ENCODE measurements at places on chromosomes 5 and 9.

GRCh38 chr9:127390248-127390545 is 6.8 kb upstream of the SLC2A8 start:
- DNase-seq: no peak

- no peak for DNase-seq
Observed at GRCh38 chr9:7636838-7637467, 162.6 kb downstream of the DMAC1 start.

DNA sequence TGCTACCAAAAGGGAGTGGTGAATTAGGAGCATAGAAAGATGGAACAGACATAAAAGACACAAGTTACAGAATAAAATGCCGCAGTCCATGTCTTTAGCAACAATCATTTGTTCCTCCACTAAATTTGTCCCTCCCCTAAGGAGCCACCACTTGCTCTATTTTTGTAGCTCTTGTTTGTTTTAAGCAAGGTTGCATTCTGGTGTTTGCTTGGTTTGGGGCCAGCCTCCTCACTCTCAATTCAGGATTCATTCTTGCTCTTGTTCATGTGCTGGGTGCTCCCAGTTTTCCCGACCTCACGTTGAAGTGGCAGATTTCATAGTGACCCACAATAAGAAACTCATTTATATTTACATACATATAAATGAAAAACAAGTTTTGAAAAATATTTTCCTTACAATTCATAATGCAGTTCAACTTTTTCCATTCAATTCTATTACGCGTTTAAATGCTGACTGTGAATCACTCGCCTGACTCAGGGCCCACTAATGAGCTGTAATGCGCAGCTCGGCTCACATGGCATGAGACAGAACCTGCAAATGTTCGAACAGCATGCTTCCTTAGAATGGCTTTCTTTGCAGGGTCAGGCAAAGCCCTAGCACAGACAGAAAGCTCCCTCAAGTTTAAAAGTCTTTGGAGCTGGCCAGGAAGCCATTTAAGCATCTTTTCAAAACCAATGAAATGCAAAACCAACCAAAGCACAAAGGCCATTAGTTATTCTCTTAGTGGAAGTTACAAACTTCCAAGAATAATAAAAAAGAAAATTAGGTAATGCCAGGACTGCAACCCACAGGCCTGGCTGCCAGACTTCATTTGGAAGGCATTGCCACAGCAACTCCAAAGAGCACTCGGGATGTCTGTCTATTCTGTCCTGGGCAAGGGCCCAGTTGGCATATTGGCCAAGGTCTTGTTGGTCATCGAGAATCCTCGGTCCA is 41.7 kb downstream of the RETREG1 start:
- DNase-seq: no peak

DNA sequence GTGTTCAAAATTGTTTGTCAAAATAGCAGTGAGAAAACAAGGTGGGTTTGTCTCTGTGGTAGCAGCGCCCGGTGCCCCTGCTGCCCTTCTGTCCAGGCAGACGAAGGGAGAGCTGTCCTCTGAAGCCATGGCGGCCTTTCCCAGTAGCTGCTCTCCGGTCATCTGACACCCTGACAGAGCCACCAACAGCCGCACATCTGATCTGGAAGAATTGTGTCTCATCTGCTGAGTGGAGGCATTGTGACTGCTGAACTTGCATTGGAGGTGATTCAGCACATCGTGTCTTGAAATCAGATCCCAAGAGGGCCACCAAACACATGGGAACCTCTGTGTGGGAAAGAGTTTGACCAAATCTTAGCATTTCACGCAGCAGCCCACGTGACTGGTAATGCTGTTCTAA is 337.6 kb upstream of the IRX1 start:
- DNase-seq: no peak

- no peak for DNase-seq
Observed at GRCh38 chr5:142869886-142870285, 99.7 kb downstream of the ARHGAP26 start.

GRCh38 chr5:141805874-141806595 is 72.2 kb downstream of the PCDH1 start:
- no peak for DNase-seq

DNA sequence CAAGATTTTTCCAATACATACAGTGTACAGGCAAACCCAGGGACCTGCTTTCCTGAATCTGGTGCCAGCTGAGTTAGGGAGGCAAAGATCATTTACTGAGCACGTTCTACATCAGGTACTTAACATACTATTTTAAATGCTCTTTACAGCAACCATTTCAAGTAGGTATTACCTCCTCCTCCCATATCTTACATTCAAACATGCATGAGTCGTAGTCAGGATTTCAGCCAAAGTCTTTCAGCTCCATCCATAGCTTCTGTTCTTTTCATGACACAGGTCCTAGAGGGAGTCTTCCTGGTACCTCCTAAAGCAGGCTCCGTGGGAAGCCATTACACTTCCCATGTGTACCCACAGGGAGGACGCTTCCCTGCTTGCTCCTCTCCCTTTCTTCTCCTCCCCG is 11.7 kb downstream of the KCNV2 start:
- DNase-seq: no peak

DNA sequence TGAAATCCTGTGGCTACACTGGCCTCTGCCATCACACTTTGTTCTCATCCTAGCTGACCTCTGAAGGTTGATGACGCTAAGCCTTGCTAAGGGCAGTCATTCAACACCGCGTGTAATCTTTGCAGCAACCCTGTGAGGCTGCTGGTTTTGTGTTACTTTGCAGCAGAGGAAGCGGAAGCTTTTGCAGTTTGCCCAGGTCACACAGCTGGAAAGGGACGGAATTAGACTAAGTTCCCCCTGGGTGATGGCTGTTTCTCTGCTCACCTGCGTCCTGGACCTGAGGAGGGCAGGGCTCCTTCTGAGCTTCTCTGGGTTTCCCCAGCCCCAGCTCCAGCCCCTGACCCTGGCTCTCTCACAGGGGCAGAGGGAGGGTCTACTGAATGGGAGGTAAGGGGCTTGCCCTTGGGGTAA is 7.3 kb upstream of the SLC25A51 start:
- no peak for DNase-seq
